ENCODE measurements at places on chromosomes 4 and X.

GRCh38 chr4:103207673-103208072, 9.5 kb upstream of the CENPE start:
- H3K27me3 ChIP-seq = no peaks in the 10 kb centered on the region
- H3K4me1 ChIP-seq = no peaks in the 10 kb centered on the region
- H3K36me3 ChIP-seq = no peaks in the 10 kb centered on the region
- no peak for DNase-seq
- H3K4me3 ChIP-seq = no peak overlapping the region
- H3K27ac ChIP-seq = no peak overlapping the region

- H3K36me3 ChIP-seq = no peaks in the 10 kb centered on the region
- DNase-seq = no peak
- no peaks in the 10 kb centered on the region for H3K4me1 ChIP-seq
- no peaks in the 10 kb centered on the region for H3K27me3 ChIP-seq
- no peak overlapping the region for H3K27ac ChIP-seq
These were observed 10.2 kb downstream of the NAT8L start for GRCh38 chr4:2069161-2069971.

- no peaks in the 10 kb centered on the region for H3K4me1 ChIP-seq
- H3K36me3 ChIP-seq = no peaks in the 10 kb centered on the region
- no peak for DNase-seq
- no peak overlapping the region for H3K27ac ChIP-seq
These were observed 217.6 kb downstream of the PTTG2 start for GRCh38 chr4:38177641-38178391.

- H3K4me1 ChIP-seq = no peaks in the 10 kb centered on the region
- no peaks in the 10 kb centered on the region for H3K27me3 ChIP-seq
- no peak for DNase-seq
- H3K36me3 ChIP-seq = no peaks in the 10 kb centered on the region
- H3K27ac ChIP-seq = no peak overlapping the region
- no peak overlapping the region for H3K4me3 ChIP-seq
These were observed 72.1 kb downstream of the ARHGEF38 start for GRCh38 chr4:105624530-105624929.

DNA sequence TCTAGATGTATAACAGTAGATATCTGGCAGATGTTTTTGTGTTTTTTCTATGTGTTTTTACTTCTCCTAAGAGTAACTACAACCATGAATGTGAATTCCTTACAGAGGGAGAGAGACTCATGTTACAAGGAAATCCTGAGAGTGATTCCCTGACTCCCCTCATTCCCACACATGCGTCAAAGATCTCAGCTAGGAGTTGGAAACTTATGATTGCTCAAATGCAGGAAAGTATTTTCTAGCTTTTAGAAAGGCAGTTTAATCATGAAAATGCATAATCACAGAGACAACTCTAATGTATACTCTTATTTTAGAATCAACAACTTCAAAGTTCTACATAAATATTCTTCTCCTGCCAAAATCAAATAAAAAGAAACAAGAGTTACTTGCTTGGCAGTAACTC, 121.8 kb downstream of the PDE5A start:
- peak overlapping the region; percentile 77 for H3K27ac ChIP-seq
- H3K4me3 ChIP-seq = no peak overlapping the region
- peaks cover 31% of the 10 kb centered on the region for H3K36me3 ChIP-seq
- DNase-seq = no peak
- peaks cover 18% of the 10 kb centered on the region for H3K4me1 ChIP-seq

DNA sequence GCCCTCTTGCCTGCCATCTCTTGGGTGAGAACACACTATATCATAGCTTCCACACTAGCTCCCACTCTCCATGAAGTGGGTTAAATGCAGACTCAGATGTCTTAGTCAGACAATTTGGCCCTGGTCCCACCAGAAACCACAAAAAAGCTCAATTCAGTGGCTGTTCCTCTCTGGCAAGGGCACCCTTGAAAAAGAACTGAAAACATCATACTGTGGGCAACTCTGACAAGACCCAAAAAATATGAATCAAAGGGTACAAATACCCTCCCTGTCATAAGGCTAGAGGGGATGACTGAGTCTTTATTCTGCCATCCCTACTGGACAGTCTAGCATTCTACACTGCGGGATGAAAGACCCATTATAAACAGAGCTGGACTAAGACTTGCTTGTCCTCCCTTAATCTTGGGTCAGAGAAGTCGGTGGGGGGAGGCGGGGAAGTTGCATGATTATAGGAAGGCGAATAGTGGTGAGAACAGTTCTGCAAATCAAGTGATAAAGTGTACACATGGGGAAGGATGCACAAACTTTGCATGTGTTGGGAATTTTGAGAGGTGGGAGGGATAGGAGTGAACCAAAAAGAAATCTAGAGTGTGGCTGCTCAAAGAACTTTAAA, 172.1 kb downstream of the OPHN1 start:
- H3K27me3 ChIP-seq = no peaks in the 10 kb centered on the region
- no peak overlapping the region for H3K4me3 ChIP-seq
- no peak for DNase-seq
- no peaks in the 10 kb centered on the region for H3K36me3 ChIP-seq
- no peak overlapping the region for H3K27ac ChIP-seq
- H3K4me1 ChIP-seq = no peaks in the 10 kb centered on the region

GRCh38 chrX:107827030-107827831, 1.6 kb downstream of the MID2 start:
- H3K4me1 ChIP-seq = no peaks in the 10 kb centered on the region
- no peaks in the 10 kb centered on the region for H3K27me3 ChIP-seq
- peak overlapping the region; percentile 89 for H3K27ac ChIP-seq

GRCh38 chr4:120049732-120050494, 16.7 kb downstream of the MAD2L1 start:
- peak; percentile 81 for DNase-seq
- no peaks in the 10 kb centered on the region for H3K27me3 ChIP-seq
- H3K4me3 ChIP-seq = peak overlapping the region; percentile 70
- peak overlapping the region; percentile 81 for H3K27ac ChIP-seq
